M059J (cell line): ENCODE measurements at places on chromosomes 6 and 20.

DNA sequence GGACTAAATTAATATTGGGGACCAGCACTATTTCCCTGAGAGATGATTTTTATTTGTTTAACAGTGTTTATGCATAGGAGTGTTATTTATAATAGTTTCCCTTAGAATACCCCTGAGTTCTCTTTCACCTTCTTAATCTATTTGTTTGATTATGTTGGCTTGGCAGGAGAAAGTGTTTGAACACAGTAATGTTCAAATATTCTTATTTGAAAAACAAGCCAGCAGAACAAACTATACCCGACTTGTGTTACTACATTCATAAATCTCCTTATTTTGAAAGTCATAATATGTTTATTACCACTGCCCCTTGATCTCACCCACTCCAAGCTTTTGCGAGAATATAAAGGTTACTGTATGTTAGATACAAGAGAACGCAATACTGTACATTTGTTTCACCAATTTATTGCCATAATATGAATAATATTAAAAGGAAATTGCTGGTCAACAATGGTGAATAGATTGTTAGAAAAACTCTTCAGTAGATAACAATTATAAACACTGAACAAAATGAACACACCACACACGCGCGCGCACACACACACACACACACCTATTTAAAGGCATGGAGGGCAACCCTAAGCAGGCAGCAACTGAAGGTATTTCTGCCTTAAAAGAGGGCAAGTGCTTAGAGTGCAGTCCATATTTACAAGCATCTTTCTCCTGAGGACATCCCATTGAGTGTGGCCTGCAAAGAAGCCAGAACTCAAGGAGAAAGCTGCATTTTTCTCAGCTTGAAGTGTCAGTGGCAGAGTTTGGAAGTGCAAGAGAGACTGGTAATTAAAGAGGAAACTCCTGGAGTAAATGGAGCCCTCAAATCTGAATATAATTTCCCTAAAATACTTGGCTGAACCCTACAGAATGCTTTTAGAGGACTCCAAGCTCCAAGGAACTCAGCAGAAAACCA lies 279.4 kb upstream of the MAN1A1 start:
- DNase-seq: no peak

- DNase-seq: no peak
Measured at GRCh38 chr6:42012501-42013133, 37.7 kb upstream of the TAF8 start.

DNA sequence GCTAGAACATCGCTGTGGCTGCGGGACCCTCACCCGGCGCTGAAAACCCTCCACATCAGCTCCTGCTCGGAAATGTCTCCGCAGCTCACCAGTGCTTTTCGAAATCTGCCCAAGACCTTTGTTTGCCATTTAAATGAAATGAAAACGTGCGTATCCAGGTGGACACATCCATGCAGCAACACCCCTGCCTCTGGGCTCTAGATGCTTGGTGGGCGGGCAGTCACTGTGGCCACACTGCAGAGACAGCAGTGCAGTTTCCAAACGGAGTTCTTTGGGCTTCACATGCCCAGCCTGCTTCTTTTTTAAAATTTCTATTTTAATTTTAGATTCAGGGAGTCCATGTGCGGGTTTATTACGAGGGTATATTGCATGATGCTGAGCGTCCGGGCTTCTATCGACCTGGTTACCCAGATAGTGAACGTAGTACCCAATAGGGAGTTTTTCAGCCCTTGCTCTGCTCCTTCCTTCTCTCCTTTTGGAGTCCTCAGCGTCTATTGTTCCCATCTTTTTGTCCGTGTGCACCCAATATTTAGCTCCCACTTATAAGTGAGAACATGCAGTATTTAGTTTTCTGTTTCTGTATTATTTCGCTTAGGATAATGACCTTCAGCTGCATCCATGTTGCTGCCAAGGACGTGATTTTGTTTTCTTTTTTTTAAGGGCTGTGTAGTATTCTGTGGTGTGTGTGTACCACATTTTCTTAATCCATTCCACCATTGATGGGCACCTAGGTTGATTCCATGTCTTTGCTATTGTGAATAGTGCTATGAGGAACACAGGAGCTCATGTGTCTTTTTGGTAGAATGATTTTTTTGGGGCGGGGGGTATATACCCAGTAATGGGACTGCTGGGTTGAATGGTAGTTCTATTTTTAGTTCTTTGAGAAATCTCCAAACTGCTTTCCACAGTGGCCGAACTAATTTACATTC lies 4.8 kb upstream of the TUBB2B start:
- DNase-seq: no peak

GRCh38 chr6:14134211-14134910 lies 16.8 kb downstream of the CD83 start:
- no peak for DNase-seq

DNA sequence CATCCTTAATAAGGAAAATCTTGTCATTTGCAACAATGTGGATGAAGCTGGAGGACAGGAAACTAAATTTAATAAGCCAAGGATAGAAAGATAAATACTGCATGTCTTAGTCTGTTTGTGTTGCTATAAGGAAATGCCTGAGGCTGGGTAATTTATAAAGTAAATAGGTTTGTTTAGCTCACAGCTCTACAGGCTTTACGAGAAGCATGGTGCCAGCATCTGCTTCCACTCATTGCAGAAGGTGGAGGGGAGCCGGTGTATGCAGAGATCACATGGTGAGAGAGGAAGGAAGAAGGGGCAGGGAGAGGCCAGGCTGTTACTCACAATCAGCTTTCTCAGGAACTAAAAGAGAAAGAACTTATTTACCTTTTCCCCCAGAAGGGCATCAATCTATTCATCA lies 118.9 kb upstream of the SMLR1 start:
- peak; percentile 86 for DNase-seq

- DNase-seq: no peak
Measured at GRCh38 chr20:15317546-15318232, 980.3 kb upstream of the FLRT3 start.

- no peak for DNase-seq
Measured at GRCh38 chr20:57092900-57093530, 173.4 kb downstream of the BMP7 start.

DNA sequence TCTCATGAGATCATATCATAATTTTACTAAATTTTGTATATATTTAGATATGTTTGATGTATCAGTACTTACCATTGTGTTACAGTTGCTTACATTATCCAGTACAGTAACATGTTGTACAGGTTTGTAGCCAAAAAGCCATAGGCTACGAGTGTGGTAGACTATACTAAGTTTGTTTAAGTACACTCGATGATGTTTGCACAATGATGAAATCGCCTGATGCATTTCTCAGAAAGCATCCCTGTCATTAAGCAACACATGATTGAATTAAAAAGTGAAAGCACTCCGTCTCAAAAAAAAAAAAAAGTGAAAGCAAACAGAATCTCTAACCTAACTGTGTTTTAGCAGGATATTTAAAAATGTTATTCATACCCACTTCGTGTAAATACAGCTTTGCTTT lies 104.9 kb upstream of the TFAP2D start:
- DNase-seq: no peak

GRCh38 chr20:8994045-8994444 lies 74.8 kb upstream of the PLCB4 start:
- DNase-seq: peak; percentile 50

GRCh38 chr6:134299236-134299635 lies 18.7 kb downstream of the SGK1 start:
- DNase-seq: peak; percentile 52

GRCh38 chr6:6436366-6436765 lies 115.9 kb upstream of the F13A1 start:
- no peak for DNase-seq

- no peak for DNase-seq
Measured at GRCh38 chr20:31580706-31581105, 24.4 kb upstream of the ID1 start.
